Small intestine (tissue), 16 donors: ENCODE measurements at places on chromosomes 13 and 19. TPM values are rescaled to one million over a fixed set of nuclear protein-coding genes. Genes with fewer than 3 reads are reported as not detected.

DNA sequence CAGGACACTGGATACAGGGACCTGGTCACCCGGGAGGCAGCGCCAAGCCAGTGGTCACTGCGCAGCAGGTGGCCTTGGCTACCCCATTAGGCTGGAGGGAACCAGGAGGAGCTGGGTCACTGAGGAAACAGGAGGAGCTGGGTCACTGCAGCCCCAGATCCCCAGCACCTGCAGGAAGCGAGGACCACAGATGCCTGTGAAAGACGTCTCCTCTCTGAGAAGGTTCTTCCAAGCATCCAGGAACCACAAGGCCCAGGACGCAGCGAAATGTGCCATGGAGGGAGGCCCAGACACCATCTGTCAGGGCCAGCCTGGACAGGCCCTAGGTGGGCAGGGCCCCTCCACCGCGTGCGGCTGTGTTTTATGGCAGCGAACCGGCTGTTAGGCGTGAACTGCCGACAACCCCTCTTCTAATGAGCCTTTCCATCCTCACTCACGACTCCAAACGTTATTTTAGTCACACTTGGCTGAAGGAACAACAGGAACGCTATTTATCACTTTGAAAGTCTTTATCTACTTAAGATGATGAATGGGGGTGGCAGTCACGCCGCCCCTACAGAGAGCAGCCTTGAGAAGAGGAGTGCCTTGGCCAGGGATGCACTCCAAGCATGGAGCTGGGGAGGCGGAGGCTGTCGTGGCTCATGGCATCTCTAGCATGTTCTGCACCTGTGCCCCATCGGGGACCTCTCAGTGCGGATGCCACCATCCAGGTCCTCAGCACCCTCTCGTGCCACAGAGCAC lies 53.3 kb downstream of the CEBPG start:
- no peak for DNase-seq

DNA sequence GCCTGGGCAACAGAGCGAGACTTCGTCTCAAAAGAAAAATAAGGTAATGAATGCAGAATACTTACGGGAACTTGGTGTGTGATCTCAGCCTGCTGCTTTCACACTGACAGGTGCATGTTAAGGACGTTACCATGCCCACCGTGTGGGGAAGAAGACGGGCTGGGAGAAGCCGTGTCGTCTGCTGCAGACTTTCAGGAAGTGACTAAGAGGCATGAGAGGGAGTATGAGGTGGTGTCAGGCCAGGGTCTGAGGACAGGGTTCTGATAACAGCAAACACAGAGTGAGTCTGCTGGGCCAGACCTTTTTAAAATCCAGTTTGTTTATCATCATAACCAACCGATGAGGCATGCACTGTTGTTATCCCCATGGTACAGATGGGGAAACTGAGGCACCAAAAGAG lies 13.6 kb upstream of the GALP start:
- DNase-seq: no peak

DNA sequence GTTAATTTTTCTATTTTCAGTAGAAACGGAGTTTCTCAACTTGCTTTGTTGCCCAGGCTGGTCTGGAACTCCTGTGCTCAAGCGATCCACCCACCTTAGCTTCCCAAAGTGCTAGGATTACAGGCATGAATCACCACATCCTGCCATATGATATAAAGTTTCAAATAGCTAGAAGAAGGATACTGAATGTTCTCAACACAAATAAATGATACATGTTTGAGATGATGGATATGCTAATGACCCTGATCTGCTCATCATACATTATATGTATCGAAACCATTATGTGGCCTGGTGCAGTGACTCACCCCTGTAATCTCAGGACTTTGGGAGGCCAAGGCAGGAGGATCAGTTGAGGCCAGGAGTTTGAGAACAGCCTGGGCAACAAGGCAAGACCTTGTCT lies 11.5 kb downstream of the CIB3 start:
- no peak for DNase-seq

Gene NCR1
- not detected for polyA plus RNA-seq

DNA sequence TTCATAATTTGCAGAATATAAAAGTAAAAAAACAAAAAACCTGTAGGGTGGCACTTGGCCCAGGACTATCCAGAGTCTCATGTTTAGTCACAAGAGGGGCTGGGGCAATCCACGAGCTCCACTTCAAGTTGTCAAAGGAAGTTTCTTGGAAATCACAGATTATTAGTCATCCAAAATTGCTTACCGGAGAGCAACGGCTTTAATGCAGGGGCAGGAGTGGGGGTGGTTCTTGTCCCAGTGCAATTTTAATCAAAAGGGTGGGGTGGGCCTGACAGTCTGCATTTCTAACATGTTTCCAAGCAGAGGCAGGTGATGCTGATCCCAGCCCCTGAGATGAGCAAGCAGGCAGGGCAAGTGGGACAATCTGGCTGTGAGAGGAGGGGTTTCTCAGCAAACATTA lies 233.9 kb downstream of the ABCC4 start:
- no peak for DNase-seq
